ENCODE measurements at places on chromosomes 16 and 17.

DNA sequence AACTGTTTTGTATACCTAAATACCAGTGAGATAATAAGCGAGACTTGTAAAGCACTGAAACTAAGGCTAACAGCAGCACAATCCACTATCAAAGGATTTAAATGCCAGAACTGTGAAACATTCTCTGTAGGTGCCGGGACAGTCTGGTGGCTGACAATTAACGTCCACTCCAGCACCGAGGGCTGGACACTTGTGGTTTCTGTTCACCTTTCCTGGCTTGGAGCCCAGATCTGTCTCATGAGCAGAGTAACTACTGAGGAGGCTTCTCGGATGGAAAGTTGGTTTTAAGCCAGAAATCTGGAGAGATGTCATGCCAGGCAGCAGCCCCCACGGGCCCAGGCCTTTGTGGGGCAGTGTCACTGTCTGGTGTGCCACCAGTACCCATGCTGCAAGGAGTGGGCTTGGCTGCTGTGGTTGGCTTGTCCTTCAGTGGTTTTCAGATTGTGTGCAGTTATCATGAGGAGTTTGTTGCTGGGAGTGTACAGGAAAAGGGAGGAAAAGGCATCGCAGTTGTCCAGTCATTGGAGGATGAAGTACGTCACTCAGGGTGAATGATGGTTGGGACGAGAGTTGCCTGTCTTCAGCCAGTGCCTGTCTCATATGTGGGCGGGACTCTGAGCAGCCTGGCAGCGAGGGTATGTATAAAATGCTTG lies 35.5 kb downstream of the UBN1 start:
- no peak for DNase-seq

DNA sequence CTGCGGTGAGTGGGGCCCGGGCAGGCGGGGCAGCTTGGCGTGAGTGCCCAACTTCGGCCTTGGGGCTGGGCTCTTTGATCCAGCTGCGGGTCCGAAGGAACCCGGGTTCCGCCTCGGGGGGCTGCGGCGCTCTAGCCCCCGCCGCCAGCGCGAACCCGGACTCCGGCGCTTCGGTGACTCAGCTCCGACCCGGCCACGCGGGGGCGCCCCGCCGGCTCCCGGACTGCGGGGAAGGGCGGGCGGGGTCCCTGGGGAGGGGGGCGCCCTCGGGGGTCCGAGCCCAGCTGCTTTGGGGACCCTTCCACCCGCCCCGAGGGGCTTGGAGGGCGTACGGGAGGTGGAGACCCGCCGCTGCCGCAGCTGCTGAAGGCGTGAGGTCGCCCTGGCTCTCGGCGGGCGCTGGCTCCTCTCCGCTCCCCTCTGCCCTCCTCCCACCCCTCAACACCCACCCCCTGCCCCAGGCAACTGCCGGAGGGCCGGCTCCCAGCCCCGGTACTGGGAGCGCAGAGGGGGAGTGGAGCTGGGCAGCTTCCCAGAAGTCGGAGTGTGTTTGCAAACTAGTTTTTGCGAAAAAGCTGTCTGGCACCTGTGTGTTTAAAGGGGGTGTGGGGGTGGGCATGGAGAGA lies 516 bp downstream of the CPNE2 start:
- DNase-seq = peak; percentile 86

DNA sequence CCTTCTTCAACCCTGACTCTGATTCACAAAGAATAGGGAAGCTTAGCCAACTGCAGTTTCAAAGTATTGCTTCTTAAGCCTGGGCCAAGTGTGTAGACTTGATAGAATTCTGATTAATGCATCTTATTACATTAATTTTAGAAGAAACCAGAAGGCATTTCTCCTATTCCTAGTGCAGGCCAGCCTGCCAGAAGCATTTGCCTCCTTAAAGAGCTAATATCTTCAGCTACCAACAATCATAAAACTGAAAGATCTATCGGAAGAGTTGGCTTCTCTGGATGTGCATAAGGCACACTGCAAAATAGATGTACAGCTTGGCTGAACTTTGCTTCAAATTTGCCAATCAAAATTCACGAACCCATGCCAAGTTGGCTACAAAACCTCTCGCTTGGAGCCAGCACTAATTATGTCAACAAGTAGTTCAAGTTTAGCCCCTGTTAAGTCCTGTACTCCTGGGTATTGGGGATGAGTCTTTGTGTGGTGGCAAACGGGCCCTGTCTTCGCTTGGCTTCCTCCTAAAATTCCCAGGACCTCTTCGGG lies 717.8 kb downstream of the WWOX start:
- no peak for DNase-seq

DNA sequence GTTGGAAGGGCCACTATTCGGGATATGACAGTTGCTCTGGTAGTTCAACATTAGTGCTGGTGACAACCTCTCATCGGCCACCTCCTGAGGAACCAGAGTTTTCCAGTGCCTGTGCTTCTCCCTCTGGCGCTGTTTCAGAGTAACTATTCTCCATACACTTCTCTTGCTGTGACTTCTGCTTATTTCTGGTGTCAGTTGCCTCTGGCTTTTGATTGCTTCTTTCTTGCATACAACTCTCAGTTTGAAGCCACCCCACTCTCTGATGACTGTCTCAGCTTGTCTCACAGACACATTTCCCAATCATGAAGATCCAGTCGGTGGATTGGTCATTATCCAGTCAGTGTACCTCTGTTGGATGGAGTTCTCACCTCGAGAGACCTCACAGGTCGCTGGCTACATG lies 3.4 kb upstream of the TM4SF5 start:
- DNase-seq = no peak

GRCh38 chr17:67386965-67387551 lies 10.0 kb downstream of the PITPNC1 start:
- peak; percentile 26 for DNase-seq

DNA sequence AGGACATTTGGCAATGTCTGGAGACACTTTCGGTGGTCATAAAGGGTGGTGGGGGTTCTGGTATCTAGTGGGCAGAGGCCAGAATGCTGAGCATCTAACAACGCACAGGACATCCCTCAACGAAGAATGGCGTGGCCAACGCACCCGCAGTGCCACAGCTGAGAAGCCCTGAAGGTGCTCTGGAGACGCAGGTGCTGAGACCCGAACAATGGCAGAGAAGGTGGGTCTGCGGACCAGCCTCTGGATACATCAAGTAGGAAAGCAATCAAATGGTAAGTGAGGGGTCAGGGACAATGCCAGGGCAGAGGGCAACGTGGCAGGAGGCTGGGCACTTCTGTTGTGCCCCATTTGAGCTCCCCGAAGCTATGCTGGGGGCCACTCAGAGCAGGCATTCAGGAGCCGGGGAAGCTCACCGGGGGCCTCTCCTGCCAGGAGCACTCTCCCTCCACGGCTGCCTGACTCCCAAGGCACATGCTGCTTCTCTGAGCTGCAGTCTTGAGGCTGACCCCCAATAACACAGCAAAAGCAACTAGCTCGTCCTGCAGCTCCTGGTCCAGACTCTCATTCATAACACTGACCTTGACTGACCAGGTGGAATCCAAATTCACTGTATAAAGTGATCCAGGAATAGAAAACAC lies 26.0 kb downstream of the SPHK1 start:
- DNase-seq = no peak

- DNase-seq = no peak
Measured at GRCh38 chr16:21638573-21638975, 13.8 kb downstream of the IGSF6 start.

Measured in 8988T (cell line).